ENCODE measurements at places on chromosomes 2 and 18.

GRCh38 chr2:33272001-33272400 is 204.4 kb upstream of the RASGRP3 start:
- DNase-seq, result no peak

GRCh38 chr2:143839456-143839855 is 680.5 kb downstream of the ZEB2 start:
- no peak for DNase-seq

DNA sequence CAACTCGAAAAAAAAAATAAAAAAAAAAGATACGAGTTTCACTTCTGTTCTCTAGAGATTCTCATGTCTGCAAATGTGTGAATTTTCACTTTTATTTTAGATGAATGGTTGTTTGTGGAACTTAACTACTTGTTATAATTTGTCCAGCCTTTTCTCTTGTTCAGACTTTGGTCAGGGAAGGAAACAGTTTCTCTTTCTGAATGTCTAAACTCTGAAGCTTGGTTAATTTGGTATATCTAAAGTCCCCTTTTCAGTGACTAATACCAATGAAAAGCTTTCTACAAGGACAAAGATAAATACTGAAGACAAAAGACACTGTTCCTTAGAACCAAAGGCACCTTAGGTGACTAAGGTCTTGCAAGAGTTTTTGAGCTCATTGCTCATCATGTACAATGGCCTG is 144.4 kb upstream of the PIEZO2 start:
- no peak for DNase-seq

GRCh38 chr2:225020168-225020849 is 22.0 kb downstream of the DOCK10 start:
- DNase-seq, result no peak

DNA sequence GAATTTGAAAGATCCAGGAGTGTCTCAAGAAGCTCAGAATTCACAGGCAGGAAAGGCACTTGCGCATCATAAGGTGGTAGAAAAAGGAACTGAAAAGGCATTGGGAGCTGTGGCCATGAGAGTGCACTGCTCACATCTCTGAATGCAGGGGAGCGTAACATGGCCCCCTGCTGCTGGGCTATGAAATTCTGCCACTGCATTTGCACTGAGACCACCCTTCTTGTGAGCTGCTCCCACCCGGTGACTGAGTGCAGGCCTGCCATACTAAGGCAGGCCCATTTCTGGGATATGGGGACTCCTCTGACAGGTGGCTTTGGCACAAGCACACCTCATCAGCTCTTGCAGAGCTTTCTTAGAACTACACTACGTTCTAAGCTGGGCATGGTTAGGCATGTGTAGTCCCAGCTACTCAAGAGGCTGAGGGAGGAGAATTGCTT is 25.3 kb upstream of the STARD7 start:
- DNase-seq, result no peak

GRCh38 chr2:176080540-176081375 is 3.0 kb downstream of the EVX2 start:
- no peak for DNase-seq

DNA sequence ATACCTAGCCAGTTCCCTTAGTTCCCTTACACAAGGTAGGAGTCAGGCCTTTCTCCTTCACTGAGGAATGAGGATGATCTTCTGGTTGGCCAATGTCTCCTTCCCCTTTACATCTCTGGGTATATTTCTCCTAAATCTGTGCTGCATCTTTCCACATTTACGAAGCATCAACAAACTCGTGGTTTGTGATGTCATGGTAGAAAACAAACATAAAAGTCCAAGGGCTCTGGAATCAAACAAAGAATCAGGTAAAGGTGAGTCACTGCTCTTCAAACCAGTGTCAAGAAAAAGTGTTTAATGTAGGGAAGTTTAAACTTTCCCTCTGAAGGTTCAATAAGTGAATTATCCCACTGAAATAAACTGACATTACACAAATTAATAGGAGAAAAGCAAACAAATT is 122.9 kb downstream of the METTL8 start:
- no peak for DNase-seq

DNA sequence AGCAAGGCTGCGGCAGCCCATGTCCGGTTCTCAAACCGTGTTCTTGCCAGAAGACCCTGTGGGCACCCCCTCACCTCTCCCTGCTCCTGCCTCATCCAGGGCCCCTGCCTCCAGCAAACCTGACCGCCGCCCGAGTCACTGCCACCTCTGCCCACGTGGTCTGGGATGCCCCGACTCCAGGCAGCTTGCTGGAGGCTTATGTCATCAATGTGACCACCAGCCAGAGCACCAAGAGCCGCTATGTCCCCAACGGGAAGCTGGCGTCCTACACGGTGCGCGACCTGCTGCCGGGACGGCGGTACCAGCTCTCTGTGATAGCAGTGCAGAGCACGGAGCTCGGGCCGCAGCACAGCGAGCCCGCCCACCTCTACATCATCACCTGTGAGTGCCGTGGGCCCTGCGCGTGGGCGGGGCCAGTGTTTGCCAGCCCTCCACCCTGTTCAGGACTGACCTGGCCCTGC is 32.2 kb downstream of the MTERF4 start:
- DNase-seq, result no peak

All from NCI-H1694 treated with DMSO at 0.1 percent for 48 hours (cell line).